ENCODE measurements at places on chromosomes 13 and 19. TPM values are rescaled to one million over a fixed set of nuclear protein-coding genes. Genes with fewer than 3 reads are reported as not detected.
A peak's percentile ranks its signal among the peaks of the same experiment; 100 is the strongest.

DNA sequence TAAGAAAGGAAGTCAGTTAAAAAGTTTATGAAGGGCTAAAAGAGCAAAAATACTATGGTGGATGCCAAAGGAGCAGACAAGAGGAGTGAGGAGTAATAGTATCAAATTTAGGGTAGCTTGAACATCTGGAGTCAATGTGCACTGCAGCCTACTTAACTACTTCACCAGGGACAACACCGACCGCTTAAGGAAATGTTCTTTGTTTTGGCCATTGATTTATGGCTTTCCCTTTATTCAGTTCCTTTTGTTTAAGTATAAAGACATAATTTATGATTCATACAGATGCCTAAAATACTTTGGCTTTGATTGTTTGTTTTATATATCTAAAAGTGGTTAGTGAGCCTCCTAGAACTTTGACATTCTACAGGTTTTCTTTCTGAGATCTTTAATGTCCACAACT is 276.3 kb upstream of the PRR20A start:
- DNase-seq: no peak
- H3K27me3 ChIP-seq: no peaks in the 10 kb centered on the region
- no peak overlapping the region for H3K27ac ChIP-seq
- no peaks in the 10 kb centered on the region for H3K36me3 ChIP-seq
- no peak overlapping the region for H3K4me3 ChIP-seq
- no peaks in the 10 kb centered on the region for H3K4me1 ChIP-seq

DNA sequence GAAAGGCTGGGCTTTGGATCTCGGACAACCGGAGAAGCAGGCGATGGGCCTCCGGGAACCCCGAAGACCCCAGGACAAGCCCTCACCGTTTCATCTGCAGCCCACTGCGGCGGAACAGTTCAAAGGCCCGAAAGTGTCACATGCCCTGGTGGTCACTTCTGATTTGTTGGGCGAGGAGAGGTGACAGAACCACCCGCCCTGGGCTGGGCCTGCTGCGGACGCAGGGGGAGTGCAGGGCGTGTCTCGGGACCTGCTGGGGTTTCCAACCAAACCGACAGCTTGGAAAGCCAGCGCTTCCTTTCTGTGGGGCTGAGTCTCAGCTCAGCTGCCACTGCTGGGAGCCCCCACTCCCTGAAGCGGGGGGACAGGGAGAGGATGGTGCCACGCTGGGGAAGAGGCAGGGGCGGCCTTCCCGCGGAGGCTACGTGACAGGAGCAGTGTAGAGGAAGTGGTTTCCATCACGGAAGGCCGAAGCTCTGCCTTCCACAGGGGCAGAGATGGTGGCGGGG is 22.8 kb upstream of the ZBTB7A start:
- no peaks in the 10 kb centered on the region for H3K4me1 ChIP-seq
- peak; percentile 71 for DNase-seq
- peaks cover 33% of the 10 kb centered on the region for H3K36me3 ChIP-seq
- peak overlapping the region; percentile 7 for H3K4me3 ChIP-seq
- no peaks in the 10 kb centered on the region for H3K27me3 ChIP-seq

SSBP4 gene
- total RNA-seq: 61.4 TPM

SLC46A3 gene
- total RNA-seq: 13.6 TPM

All from upper lobe of left lung (tissue), 6 donors.